Hematopoietic multipotent progenitor cell treated with erythropoietin and hydrocortisone succinate and interleukin-3 and kit ligand, for 6 days (in vitro differentiated cells): ENCODE measurements at places on chromosomes 1 and 21.

DNA sequence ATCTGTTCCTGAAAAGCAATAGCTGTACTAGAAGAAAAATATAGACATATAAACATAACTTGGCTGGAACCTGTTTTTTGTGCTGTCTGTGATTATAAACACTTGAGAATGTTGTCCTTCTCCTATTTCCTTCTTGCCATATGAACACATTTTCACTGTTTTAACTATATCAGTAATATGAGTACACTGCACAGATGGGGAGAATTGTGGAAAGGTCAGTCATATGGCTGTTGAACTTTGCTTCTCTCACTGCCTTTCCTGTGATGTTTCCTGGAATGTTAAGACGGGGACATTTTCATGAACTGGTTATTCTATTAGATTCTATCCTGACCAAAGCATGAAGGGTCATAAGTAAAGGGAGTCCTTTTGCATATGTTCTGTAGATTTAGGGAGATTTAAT is 24.9 kb downstream of the HMCN1 start:
- no peak for DNase-seq

DNA sequence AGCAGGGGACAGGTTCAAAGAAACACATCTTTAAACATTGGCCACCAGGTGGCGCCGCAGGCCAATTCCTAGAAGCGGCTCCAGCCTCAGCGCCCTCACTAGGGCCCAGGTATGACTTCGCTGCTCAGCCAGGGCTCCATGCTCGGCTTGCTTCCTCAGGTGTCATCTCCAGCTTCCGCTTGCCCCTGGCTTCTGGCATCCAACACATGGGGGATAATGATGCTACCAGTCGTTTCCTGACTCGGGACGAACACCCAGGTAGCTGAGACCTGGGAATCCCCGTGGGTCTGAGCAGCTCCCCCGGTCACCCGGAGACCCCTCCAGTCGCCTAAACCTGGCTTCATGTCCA is 8.5 kb upstream of the MEX3A start:
- DNase-seq = peak; percentile 96

GRCh38 chr1:1420654-1421141 is 378 bp downstream of the ANKRD65 start:
- DNase-seq = no peak

GRCh38 chr1:180898441-180899219 is 14.1 kb upstream of the KIAA1614 start:
- no peak for DNase-seq

- DNase-seq = no peak
Measured at GRCh38 chr1:216890871-216891270, 167.6 kb upstream of the ESRRG start.
